CD4-positive, alpha-beta T cell treated with Interleukin-17A for 1 hour (primary cell): ENCODE measurements at places on chromosomes 1 and 21.

GRCh38 chr21:27426196-27426595 is 459.3 kb upstream of the ADAMTS5 start:
- DNase-seq: no peak

- no peak for DNase-seq
Observed at GRCh38 chr1:44543064-44543744, 131.1 kb downstream of the TMEM53 start.

- DNase-seq: no peak
Observed at GRCh38 chr21:43287795-43288755, 119.3 kb downstream of the CRYAA start.

GRCh38 chr1:116807394-116808199 is 53.4 kb downstream of the CD2 start:
- DNase-seq: peak; percentile 39

DNA sequence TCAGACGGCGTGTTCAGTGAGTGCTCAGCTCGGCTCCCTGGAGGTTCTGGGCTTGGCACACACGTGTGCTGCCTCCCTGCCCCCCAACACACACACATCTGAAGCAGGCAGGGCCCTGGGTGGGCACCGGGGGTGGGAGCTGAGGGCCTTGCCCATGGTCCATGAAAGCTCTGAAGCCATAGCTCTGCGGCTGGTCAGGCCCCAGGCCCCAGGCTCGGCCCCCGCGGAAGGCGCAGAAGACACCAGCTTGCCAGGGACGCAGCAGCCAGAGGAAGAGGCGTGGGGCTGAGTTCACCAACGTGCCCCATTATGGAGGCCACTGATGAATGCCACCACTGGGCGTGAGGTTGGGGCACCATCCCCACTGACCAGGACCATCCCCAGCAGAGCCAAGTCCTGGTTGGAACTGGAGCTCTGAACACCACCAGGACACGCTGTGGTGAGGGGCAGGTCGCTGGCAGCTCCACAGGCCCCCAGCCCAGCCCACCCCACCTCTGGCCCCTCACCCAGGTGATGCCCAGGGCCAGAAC is 4.2 kb downstream of the AURKAIP1 start:
- DNase-seq: no peak

DNA sequence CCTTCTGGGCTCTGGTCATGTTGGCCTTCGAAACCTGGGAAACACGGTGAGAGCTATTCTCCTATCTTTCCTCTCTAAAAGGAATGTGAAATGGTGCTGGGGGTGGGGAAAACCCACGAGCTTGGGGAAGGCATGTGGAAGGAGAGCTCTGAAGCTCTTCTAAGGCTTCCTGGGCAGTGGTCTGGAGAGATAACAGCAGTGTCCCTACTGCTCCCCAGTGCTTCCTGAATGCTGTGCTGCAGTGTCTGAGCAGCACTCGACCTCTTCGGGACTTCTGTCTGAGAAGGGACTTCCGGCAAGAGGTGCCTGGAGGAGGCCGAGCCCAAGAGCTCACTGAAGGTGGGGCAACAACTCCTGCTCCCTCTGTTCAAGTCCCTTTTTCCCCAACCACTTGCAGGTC is 2.8 kb downstream of the USP21 start:
- DNase-seq: no peak

DNA sequence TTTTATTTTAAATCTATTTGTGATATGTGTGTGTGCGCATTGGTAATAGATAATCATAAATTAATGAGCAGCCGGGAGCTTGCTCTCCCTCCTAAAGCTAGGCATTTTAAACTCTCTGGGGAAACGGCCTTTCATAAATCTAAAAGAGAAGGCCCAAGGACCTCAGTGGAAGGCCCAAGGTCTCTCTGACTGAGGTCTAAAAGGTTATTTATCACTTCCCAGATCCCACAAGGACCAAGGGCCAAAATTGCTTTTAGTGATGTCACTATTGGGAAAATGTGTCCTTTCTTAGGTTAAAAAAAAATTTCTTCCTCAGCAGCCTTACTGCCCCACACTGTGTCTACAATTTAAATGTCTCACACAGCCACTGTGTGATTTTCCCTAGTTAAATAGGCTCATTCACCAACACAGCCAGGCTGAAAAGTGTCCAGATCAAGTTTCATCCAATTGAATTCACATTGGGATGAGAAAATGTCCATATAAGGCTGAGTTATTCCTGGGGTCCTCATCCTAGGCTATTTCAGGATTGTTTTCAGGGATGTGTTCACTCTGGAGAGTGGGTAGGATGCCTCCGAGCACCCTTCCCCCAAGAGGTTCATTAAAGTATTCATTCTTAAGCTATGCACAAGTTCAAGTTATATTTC is 46.1 kb downstream of the SLC44A3 start:
- no peak for DNase-seq

GRCh38 chr1:38073534-38074301 is 27.1 kb upstream of the POU3F1 start:
- no peak for DNase-seq

- DNase-seq: peak; percentile 73
Observed at GRCh38 chr1:89523572-89524368, 859 bp upstream of the LRRC8B start.

GRCh38 chr1:206905295-206906164 is 8.3 kb downstream of the IL24 start:
- no peak for DNase-seq

DNA sequence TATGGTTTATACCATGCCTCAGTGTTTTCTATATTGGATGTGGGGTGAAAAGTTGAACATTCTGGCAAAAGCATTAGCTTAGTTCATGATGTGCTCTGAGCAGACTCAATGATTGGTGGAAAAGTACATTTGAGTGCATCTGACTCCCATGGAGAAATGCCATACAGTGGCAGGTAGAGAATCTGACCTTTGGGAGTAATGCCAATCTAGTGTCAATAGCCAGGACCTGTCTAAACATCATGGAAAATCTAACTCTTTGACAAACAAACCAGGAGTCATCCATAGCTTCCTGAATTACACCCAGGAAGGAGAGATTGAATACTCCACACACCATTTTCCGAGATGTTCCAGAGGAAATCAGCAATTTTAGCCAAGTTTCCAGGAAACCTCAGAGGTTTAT is 51.0 kb downstream of the XCL1 start:
- DNase-seq: no peak

DNA sequence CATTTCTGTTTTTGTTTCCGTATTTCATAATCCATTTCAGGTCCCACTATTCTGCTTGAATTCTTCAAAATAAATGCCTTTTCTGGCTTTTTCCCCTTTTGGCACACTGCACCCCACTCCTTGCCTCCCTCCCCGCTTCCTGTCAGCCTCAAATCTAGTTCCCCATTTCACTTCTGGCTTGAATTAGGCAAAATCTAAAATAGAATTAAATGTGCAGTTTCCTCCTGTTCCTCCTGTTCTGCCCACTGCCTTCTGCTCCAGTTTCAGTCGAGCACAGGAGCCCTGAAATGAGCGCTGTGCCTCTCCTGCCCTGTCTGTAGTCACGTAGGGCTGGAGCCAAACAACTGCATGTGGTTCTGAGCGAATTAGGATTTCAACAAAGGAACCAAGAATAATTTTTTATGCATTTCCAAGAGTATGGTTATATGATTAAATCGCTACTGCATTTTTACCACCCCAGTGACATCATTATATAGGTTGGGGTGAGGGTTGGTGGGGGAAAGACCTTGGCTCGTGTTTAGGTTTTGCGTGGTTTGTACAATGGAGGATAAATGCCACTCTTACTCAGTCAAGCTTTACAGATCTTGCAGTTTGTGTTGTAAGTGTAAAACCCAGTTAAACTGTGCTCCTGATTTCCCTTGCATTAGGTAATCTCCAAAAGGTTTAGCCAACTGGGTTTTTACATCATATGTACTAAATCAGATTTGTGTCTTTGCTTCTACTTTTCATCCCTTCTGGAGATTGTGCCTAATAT is 114.9 kb downstream of the VPS13D start:
- peak; percentile 6 for DNase-seq

GRCh38 chr1:83583351-83584014 is 415.4 kb downstream of the TTLL7 start:
- peak; percentile 32 for DNase-seq

GRCh38 chr1:227131193-227131592 is 187.1 kb downstream of the CDC42BPA start:
- no peak for DNase-seq

DNA sequence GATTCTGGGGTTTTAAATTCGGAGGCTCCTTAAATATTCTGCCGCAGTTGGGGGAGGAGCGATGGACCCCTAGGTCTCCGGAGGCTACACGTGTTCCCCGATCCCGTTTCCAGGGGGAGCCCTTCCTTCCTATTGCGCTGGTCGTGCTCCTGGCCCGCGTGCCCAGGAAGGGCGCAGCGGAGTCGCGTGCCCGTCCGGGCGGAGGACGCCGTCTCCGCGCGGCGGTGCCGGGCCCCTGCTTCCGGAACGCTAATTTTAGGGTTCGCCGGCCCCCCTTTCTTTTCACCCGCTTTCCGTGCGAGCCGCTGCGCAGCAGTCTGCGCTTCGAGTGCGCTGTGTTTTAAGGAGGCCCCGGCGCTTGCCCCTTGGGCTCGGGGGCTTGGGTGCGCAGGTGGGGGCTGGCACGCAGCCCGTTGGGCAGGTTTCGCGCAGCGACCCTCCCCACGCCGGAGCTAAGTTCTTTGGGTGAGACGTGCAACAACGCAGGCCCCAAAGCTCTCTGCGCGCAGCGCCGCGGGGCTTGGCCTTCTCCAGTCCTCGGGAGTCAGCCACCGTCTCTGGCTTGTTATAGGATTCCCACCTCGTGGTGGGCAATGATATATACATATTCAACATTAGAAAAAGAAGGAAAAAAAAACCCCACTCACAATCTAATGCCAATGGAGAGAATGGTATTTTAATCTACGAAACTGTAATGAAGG is 43.5 kb upstream of the DNAJC6 start:
- peak; percentile 25 for DNase-seq

- no peak for DNase-seq
Observed at GRCh38 chr1:59900640-59901039, 25.9 kb downstream of the CYP2J2 start.

- DNase-seq: no peak
Observed at GRCh38 chr21:39005502-39005787, 177.8 kb downstream of the PSMG1 start.

DNA sequence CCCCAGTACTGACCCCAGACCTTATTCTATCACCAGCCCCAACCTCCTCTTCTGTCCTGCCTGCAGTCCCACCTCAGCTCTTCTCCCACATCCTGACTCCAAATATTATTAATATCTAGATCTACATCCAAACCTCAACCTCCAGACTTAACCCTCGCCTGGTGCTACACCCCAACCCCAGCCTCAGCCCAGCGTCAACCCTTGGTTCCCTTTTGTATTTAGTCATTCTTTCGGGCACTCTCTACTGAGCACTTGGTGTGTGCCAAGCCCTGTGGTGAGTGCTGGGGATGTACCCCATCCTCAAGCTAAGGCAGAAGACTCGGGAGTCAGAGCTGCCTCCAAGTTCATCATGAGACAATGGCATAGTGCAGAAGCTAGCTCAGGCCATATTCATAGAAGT is 1.1 kb downstream of the SHISAL2A start:
- DNase-seq: peak; percentile 27

GRCh38 chr1:214709241-214709640 is 106.2 kb downstream of the CENPF start:
- no peak for DNase-seq

DNA sequence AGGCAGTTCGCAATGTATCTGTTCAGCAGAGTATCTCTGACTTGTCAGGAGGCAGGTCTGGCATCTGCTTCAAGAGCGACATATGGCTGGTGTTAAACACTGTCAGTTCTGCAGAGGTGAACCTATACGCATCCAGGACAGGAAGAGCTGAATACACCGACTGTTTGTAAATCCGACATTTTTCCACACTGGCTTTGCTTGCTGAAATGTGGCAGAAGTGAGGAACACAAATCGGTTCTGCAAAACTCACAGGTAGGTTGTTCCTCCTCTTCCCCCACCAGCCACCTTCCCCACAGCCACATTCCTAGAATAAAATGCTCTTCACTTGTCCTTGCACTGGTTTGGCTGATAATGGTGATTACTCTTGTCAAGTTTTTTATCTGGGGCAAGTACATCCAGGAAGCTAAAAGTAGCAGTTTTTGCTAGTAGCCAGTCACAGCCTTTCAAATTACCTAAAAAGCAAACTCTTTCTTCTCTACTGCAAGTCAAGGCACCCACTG is 289.2 kb downstream of the GRIK1 start:
- DNase-seq: no peak

DNA sequence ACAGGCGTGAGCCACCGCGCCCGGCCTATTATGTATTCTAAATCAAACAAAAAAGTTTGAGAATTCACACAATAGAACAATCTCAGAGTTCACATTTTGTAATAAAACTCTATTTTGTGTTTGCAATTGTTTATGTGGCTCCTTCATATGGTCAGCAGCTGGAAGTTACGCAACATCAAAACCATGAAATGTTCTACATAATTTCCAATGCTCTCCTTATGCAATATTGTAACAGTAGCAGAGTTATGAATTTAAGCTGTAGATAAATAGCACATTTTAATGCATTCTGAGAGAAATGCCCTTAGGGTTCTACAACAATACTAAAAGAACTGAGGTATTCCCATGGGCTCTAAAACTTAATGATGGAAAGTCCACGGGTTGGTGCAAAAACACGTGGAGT is 62.3 kb upstream of the COL11A1 start:
- no peak for DNase-seq

DNA sequence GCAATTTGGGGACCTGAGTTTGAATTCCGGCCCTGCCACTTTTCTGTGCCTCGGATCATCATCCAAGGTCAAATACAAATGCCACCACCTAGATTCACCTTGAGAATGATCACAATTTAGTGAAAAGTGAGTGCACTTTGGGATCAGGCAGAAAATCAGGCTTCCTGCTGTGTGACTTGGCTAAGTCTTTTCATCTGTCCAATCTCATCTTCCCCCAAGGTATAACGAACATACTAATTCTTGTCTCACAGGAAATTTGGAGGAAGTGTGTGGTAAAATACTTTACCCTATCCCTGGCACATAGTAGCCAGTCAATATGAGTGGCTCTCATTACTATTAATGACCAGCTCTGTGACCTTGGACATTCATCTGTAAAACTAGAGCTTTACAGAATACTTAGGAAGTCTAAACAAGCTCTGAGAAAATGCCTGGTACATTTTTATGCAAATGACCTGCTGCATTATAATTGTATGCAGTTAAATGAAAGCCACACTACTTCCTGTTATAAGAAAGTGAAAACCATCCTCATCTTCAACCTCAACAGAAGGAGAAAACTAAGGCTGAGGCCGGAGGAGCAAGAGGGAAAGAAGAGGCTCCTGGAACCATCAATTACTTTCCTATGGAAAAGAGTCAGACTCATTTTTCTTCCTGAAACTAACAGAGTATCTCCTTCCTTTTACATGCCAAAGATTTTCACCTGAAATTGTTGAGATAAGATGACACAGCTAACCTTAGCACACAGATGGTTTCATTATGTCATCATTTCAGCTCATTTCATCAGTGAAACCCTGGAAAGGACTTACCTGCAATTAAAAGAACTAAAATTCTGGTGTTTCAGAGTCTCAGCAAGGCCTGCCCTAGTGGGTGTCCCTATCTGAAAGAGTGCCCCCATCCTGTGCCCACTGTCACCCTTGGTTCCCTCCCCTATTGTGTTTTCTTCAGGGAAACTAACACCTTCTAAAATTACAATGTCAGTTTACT is 32.6 kb upstream of the RGS8 start:
- no peak for DNase-seq
